ENCODE measurements at places on chromosomes 2 and 18.

DNA sequence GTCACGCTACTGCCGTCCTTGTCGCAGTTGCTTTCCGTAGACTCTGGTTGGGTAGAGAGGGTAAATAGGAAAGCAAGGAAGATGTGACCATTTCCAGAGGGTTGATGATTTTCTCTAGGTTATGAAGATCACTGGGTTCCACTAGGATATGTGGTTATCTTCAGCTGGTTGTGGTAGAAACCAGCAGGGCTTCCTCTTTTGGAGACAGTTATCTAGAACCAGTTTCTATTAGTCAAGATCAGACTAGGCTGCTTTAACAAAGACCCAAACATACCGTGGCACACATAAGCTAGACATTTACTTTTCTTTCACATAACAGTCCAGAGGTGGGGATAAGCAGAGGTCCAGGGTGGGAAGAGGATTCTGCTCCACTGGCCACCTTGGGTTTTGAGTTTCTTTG lies 59.6 kb downstream of the FASTKD2 start:
- no peak for DNase-seq

DNA sequence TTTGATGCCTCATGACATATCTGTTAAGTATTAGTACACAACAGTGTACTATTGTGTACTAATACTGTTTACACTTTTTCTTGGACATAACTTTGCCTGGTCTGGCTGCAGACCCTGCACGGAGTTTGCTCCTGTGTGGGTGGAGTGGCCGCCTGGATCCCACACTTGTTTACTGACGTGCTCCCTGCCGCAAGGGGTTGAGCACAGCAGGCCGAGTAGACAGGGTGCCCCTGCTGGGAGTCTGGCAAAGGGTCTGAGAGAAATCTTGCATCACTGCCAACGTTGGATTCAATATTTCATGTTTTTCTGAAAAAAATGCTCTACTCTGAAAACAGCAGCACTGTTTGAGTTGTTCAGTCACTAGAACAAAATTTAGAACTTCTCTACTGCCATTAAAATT lies 59.0 kb downstream of the PDK1 start:
- no peak for DNase-seq

GRCh38 chr2:202778217-202778616 lies 93.3 kb downstream of the ICA1L start:
- no peak for DNase-seq

GRCh38 chr18:48137374-48138081 lies 207.1 kb upstream of the SMAD2 start:
- no peak for DNase-seq

DNA sequence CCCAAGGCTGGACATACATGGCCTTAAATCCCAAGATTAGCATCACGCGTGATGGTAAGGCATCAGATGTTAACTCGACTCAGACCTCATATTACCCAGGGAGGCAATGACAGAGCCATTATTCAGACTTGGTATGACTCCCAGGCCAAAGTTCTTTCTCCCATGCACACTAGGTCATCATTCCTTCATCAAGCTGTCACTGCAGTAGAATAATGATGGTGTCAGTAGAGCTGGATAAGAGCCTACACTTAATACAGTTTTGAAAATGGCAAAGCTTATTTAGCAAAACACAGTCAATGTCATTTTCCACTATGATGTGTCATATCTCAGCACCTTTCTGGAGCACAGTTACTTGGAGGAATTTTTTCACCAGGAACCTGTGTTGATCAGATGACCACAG lies 663.3 kb downstream of the SUCLG1 start:
- DNase-seq, result no peak
